ENCODE measurements at places on chromosomes 1 and 21.

DNA sequence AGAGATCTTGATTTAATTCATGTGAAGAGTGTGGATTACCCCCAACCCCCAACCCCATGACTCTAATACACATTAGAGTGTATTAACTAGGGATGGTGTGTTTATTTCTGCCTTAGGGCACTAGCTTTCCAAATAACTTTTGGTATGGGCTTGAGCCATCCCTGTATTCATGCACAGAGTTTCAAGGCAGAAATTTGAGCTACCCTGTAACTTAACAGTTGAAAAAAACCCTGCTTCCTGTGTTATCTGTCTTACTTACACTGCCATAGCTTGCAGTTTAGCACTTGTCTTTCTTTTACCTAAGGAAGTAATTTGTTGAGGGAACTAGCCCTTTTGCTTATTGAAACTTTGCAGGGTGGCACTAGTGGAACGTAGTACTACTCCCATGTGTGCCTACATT lies 6.3 kb downstream of the SRSF11 start:
- DNase-seq = no peak

GRCh38 chr1:34164771-34165391 lies at the start of gene CSMD2:
CSMD2 (minus strand) TSS chr1:34165230; CDS start chr1:34165097, 133 bp downstream.
- DNase-seq = peak; percentile 74

DNA sequence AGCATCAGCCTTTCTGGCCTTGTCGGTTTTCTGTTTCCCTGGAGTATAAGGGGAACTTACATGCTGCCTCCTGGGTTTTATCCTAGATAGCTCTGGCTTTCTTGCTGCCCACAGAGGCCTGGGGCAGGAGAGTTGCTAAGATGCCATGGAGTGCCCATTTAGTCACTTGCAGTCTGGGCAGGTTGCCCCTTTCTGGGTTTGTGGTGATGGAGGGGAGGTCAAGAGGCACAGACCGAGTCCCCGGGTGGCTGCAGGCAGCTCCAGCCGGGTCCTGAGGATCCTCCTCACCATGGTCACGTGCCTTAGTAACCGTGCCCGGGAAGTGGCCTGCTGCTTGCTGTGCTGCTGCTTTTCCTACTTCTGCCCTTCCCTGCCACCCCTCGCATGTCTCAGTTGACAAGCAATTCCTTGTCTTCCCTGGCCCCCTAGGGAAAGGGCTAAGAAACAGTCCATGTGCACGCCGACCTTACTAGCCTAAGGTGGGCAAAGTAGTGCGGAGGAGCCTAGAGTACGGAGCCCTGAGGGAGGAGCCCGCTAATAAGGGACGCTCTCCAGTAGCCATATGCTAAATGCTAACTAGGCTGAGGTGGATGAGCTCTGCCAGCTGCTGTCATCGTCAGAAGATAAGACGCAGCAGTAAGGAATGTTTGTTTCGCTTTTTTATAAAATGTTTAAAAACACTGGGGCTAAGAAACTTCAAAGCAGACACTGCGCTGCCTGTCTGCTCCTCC lies 34.8 kb downstream of the CLCA1 start:
- DNase-seq = no peak

- no peak for DNase-seq
These were observed 22.6 kb downstream of the F5 start for GRCh38 chr1:169563650-169564049.

DNA sequence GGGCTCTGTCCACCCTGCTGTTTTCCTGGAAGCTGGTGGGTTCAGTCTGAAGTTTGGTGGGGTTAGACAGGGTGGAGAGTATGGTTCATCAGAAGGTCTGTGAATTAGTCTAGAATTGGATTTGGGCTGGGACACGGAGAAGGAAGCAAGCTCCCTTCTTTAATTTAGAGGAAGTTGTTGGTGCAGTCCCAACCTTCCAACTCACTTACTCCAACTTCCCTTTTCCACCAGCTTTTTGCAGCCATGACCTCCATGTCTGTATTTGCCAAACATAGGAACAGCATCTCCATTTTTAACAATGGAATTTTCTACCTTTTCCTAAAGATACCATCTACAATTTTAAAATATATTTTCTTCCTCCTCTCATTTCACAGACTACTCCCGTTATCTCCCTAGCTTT lies 28.5 kb upstream of the PRELP start:
- DNase-seq = no peak

DNA sequence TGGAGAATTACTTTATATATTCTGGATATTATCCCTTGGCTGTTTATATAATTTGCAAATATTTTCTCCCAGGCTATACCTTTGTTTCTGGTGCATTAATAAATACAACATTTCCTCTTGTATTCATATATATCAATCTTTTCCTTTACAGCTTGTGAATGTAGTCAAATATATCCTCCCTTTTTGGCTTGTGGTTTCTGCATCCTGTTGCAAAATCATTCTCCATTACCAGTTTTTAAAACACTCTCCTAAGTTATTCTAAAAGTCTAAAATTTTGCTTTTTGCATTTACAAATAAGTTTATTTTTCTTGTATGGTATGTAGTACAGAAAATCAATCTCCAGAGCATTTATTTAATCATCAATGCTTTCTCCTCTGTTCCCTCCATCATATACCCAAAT lies 909.4 kb downstream of the ADGRL2 start:
- no peak for DNase-seq

DNA sequence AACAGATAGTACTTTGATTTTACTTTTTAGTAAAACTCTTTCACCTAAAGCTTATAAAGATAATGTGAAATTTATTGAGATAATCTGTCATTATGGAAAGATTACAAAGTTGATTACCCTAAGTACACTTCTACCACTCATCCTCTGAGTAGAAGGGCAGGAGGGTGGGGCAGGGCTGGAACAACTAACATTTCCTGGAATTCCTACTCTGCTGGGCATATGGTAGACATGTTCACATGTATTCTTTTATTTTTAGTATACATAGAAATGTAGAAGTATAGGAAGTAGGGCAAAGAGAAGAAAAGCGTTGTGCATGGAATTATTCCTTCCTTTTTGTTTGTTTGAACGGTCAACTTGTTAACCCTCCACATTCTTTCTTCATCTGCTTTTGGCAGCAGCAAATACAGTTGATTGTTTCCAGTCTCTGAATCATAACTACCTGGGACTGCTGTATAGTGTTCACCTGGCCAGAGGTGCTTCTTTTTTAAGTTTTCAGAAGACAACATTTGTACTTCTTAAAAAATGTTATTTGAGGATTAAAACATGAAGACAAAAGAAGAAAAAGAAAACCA lies 85.1 kb downstream of the POU2F1 start:
- no peak for DNase-seq

- DNase-seq = no peak
These were observed 152.5 kb downstream of the TIAM1 start for GRCh38 chr21:31191553-31191952.

- no peak for DNase-seq
These were observed 15.8 kb upstream of the CCDC190 start for GRCh38 chr1:162876751-162877150.

- DNase-seq = peak; percentile 62
These were observed 1.9 kb downstream of the TMEM53 start for GRCh38 chr1:44672254-44672955.

DNA sequence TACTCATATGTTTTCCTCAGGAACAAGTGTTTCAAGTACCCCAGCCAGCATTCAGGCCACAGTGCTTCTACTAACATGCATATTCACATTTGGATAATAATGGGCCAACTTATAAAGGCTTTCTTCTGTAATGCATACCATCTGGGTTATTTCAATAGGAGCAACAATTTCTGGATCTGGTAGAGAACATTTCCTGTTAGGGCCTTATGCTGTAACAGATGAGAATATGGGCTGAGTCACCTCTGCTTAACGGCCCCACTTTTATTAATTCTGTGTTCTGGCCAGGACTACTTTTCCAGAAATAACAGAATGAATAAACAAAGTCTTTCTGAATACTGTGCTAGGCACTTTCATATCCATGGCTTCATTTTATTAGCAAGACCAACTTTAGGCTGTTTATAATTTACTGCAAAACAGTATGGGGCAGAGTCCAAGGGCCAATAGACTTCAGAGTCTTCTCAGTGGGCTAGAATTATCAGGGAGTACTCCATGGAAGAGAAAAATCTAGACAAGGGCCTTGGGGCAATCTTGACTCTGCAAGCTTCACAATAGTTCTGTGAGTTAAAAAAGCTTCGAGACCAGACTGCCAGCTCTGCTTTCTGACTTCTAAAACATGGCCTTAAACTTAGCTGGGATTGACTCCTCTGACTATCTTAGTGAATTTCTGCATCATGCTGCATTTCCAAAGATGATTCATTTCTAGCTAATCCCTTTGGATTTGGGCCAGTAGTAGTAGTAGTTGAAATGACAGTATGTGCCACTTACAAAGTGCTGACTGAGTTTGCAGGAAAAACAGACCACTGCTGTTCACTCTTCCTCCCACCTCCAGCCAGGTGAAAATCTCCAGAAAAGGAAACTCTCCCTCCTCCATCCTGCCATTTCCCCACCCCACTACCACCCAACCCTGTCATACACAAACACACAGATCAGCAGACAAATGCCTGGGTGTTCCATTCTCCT lies 8.2 kb upstream of the SSX2IP start:
- DNase-seq = peak; percentile 37

- DNase-seq = no peak
These were observed 57.8 kb upstream of the USP24 start for GRCh38 chr1:55272994-55273393.

GRCh38 chr1:63414691-63415365 lies 47.4 kb downstream of the ALG6 start:
- no peak for DNase-seq

GRCh38 chr1:151644001-151644400 lies 32.2 kb downstream of the SNX27 start:
- DNase-seq = no peak

GRCh38 chr1:18262726-18263125 lies 155.1 kb downstream of the IGSF21 start:
- DNase-seq = no peak

DNA sequence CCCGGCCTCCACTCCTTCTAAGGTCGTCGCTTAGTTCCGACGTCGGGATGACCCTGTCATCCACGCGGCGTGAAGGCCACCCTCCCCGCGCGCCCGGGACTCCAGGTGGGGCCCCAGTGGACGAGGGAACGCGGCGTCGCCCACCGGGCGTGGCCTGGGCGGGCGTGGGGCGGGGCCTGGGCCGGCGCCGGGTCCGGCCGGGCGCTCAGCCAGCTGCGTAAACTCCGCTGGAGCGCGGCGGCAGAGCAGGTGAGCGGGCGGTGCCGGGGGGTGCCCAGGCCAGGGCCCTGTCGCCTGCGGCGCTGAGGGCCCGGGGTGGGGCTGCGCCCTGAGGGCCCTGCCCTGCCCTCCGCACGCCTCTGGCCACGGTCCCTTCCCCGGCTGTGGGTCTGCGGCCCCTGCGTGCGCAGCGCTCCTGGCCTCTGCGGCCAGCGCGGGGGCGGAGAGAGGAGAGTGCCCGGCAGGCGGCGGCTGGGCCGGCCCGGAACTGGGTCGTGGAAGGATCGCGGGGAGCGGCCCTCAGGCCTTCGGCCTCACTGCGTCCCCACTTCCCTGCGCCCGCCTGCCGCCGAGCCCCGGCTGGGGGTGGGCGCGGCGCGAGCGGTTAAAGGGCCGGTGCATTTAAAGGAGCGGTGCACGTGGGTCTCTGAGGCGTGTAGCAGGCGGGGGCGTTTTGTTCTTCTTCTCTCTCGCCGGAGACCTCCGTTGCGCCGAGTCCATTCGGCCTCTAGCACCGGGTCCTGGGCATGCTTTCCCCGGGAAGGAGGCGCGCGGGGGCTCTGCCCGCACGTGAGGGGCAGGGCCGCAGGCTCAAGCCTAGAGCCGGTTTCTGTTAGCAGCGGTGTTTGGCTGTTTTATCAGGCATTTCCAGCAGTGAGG lies at the start of gene PSEN2:
PSEN2 (plus strand) TSS at position 216 of the 879 bp plus-strand sequence. CDS start 11,292 bp downstream, outside the sequence.
- DNase-seq = peak; percentile 24

DNA sequence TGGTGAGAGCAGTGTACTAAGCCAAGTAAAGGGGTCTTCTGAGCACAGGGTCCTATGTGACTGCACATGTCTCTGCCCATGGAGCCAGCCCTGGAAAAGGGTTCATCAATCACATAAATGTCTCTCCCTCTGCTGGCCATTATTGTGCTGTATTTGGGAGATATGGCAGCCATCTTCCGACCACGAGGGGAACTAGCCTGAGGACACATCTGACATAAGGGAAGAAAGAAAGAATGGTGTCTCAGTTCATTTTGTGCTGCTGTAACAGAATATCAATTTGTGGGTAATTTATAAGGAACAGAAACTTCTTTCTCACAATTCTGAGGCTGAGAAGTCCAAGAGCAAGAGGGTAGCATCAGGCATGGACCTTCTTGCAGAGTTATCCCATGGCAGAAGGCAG lies 55.1 kb upstream of the GJA5 start:
- no peak for DNase-seq

- DNase-seq = no peak
These were observed 122.1 kb upstream of the SERBP1 start for GRCh38 chr1:67552336-67552759.

GRCh38 chr1:3718764-3719163 lies 33.5 kb upstream of the CCDC27 start:
- DNase-seq = no peak

DNA sequence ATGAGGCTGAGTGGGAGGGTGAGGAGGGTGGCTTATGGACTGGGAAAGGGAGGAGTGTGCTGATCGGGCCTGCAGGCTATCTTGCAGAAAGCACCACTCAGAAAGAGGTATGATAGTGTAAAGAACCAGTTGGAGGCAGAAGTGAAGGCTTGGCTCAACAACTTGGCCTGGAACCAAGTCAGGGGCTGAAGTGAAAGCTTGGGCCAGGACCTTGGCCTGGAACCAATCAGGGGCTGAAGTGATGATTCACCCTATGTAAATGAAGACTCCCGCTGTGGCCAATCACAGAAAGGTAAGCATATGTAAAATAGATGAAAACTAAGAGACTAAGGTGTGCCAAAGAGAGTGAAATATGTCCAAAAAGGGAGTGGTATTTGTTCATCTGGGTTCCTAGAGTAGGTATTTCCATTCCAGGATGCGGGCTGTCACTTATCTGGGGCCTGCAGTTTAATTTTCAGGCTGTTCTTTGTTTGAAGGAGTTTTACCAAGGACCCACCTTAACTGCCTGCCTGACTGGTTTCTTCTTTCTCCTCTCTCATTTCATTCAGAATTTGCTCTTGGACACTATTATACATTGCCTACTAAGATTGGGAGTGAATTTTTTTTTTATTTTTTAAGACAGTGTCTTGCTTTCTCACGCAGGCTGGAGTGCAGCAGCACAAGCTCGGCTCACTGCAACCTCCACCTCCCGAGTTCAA lies 5.1 kb upstream of the RFX5 start:
- no peak for DNase-seq

DNA sequence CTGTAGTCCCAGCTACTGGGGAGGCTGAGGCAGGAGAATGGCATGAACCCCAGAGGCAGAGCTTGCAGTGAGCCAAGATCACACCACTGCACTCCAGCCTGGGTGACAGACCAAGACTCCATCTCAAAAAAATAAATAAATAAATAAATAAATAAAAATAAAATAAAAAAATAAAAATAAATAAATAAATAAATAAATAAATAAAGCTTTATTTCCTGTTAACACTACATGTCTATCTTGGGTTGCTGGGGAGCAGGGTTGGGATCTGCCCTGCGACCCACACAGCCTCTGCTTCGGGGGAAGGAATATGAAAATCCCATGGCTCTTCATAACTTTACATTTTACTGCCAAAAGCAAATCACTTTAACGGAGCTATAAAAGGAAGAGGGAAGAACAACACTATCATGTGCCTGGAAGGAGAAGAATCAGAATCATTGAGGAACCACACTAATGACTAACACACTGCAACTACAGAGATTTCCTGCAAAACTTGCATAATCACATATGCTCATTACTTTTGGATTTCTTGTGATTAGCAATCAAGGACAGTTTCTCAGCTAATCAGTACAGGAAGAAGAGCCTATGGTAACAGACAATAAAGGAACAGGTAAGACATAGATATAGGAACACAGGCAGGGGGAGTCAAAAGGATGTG lies 72.8 kb upstream of the CD55 start:
- no peak for DNase-seq

- DNase-seq = peak; percentile 19
These were observed 51.0 kb downstream of the CASQ2 start for GRCh38 chr1:115717541-115717940.

- DNase-seq = no peak
These were observed 26.8 kb downstream of the IFFO2 start for GRCh38 chr1:18929686-18930085.
